ENCODE measurements at places on chromosomes 1 and 21.

DNA sequence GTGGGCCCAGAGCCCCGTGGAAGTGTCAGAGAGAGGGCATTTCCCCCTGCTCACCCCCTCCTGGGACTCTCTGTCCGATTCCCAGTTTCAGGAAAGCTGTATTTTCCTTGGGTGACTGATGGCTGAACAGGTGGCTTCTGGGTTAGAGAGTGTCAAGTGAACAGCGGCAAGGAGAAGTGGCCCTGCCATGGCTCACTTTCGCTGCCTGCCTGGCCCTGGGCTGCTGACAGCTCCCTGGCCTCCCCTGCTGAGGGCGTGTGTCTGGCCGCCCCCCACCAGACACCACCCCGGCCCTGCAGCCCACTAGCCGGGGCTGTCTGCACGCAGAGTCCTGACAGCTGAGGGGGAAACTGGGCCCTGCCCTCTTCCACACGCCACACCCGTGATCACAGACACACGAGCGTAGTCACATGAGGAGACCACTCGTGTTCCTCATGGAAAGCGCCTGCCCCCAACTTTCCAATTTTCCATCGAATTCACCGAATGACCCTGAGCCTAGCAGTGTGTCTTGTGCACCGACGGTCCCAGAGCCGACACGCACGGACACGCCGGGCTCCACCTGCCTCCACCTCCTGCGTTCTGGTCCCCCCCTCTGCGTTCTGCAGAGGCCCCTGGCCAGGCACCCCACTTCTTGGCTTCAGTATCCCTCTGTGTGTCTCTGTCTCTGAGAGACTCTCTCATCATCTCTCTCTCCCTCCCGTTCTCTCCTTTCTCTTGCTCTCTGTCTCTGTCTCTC is 60.6 kb upstream of the CASZ1 start:
- no peak for DNase-seq

DNA sequence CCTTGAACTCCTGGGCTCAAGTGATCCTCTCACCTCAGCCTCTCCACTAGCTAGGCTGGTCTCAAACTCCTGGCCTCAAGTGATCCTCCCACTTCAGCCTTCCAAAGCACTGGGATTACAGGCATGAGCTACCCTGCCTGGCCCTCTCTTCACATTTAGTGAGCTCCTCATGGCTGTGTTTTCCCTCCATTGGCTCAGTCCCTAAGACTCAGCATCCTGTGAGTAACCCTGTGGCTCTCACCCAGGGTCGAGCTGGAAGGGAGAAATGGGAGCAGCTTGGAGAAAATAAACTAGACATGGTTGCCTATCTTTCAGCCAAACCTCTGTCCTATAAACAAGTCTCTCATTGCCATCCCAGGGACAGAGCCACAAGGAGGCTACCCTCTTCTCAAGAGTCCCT is 17.5 kb downstream of the NCF2 start:
- DNase-seq = no peak

DNA sequence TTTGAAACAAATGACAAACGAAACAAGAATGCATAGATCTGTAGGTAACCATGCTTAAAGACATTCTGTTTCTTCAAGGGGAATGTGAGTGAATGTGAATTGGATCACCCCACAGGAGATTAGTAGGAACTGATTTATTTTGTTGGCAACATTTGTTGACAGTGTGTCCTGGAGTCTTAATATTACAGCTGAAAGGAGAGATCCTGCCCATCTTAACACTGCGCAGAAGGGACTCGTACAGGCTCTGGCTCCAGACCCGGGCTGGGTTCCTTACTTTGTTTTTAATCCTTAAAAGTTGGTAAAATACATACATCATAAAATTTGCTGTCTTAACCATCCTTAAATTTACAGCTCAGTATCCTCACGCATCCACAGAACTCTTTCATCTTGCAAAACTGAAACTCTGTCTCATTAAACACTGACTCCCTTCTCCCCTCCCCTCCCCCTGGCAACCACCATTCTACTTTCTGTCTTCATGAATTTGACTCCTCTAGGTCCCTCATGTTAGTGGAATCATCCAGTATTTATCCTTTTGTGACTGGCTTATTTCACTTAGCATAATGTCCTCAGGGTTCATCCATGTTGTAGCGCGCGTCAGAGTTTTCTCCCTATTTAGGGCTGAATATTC is 74.1 kb downstream of the GALNT2 start:
- no peak for DNase-seq

DNA sequence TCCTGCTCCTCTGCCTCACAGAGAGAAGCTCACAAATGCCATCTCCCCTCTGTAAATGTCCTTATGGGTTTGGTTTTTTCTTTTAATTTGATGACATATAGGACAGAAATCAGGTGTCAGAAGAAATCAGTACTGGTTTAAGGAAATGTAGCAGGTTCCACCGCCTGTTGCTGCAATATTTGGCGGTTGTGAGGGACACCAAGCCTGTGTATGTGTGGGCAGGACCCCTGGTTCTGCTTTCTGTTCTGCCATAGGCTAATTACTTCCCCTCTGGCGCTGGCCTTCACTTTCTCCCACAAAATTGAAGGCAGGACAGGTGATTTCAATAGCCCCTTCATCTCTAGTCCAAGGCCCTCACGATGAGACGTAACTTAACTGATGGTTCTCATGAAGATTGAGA is 69.2 kb downstream of the PRDM2 start:
- DNase-seq = no peak

DNA sequence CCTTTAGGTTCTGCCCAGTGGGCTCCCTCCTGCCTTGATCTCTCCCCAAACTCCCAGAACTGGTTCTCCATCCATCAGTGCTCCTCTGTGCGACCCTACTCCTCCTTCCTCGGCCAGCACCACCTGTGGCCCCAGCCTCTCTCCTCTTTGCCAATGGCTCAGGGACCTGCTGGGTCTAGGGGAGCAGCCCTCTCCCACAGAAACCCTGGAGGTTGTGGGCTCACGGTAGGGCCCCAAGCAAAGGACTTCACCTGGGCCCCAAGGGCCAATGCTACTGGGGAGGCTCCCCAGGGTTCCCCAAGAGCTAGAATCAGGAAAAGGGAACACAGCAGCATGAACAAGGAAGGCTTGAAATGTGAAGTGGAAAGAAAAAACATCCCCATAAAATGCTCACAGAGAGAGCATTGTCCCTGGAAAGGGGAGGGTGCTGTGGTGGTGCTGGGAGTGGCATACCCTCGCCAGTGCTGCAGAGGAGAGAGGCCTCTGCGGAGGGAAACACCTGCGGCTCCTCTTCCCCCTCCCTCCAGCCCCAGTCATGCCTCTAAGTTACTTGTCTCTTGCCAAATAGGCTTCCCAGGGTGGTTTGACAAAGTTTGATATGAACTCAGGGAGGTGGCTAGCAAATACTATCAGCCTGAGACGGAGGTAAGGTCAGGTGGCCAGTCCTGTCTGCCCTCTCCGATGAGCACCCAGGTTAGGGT is 2.5 kb downstream of the TMEM63A start:
- DNase-seq = no peak

DNA sequence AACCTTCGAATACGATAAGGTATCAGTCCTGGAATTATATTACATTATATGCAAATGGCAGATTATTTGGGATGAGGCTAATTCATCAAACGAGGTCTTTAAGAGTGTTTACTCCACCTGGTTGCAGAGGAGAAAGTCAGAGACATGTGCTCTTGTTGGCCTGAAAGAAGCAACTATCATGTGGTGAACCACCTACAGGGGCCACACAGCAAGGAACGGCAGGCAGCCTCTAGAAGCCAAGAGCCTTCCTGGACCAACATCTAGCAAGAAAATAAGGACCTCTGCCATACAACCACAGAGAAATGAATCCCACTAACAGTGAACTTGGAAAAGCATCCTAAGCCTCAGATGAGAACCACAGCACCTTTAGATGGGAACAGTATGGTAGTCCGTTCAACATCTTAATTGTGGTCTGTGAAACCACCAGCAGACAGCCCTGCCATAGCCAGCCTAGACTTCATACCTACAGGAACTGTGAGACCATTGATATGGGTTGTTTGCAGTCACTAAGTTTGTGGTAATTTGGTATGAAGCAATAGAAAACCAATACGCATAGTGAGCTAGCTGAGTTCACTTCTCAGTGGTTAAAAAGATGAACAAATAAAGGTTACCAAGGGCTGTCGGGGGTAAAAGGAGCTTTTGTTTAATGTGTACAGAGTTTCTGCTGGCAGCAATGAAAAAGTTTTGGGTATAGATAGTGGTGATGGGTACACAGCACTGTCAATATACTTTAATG is 345.7 kb upstream of the RUNX1 start:
- no peak for DNase-seq
